ENCODE measurements at places on chromosomes 2 and 18.
A peak's percentile ranks its signal among the peaks of the same experiment; 100 is the strongest.

GRCh38 chr2:42193722-42194187 lies 24.6 kb downstream of the EML4 start:
- no peak for DNase-seq

DNA sequence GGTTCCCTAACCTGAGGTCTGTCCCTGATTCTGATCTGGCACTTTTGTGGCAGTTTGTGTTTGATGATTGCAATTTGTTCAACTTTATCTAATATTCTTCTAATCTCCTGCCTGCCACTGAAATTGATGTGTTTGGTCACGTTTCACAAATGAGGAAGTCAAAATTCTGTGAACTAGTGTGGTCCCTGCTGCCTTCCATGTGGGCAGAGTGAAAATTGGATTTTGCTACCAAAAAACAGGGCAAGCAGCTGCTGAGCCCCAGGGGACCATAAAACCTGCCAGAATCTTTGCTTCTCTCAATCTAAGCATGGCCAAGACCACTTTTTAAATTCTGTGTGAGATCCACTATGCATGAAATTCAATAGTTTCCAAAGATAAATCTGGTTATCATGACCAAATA lies 195.5 kb upstream of the CYRIA start:
- DNase-seq, result no peak

GRCh38 chr2:9813312-9814128 lies 29.8 kb upstream of the TAF1B start:
- peak; percentile 37 for DNase-seq

GRCh38 chr2:128494307-128494639 lies 175.6 kb upstream of the HS6ST1 start:
- DNase-seq, result no peak

GRCh38 chr2:63614983-63615945 lies 26.5 kb downstream of the MDH1 start:
- no peak for DNase-seq

GRCh38 chr2:217978536-217979150 lies 24.2 kb downstream of the TNS1 start:
- DNase-seq, result no peak

DNA sequence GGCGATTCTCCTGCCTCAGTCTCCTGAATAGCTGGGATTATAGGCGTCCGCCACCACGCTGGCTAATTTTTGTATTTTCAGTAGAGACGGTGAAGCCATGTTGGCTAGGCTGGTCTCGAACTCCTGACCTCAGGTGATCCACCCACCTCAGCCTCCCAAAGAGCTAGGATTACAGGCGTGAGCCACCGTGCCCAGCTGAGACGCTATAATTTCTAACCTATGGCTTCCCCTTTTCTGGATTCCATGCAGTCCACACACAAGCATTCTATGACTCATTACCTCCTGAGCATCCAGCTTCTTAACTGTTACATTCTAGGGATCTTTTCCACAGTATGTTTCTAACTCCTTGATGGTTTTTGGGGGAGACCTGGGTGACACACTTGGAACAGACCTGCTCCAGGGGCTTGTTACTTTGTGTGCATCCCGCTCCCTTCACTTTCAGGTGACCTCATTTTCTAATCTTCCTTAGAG lies 11.8 kb upstream of the KCMF1 start:
- no peak for DNase-seq

GRCh38 chr2:37635504-37636380 lies 35.7 kb downstream of the CDC42EP3 start:
- peak; percentile 78 for DNase-seq

GRCh38 chr2:178895872-178896271 lies 88.6 kb upstream of the TTN start:
- DNase-seq, result no peak

- DNase-seq, result no peak
Measured at GRCh38 chr18:47968006-47968676, 37.7 kb upstream of the SMAD2 start.

GRCh38 chr18:73790587-73790986 lies 357.0 kb downstream of the FBXO15 start:
- no peak for DNase-seq

DNA sequence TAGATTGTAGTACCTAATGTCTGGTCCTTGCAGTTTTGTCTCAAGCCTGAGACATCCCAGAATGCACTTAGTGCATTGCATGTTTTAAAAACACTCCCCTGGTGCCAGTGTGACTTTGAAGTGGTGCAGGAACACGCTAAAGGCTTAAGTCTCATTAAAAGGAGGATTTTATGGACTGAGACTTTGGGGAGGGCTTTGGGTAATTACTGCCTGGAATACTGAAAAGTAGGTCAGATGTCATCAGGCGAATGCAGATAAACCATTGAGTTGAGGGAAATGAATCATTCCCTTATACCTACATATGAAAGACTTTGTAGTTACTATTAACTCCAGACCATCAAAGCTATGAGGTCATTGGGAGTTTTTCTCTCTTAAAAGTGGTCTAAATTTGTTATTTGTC lies 3.0 kb upstream of the OSBPL1A start:
- no peak for DNase-seq

GRCh38 chr18:34548973-34549294 lies 161.2 kb upstream of the DTNA start:
- DNase-seq, result no peak

GRCh38 chr18:61528961-61529360 lies 195.7 kb downstream of the CDH20 start:
- DNase-seq, result no peak

DNA sequence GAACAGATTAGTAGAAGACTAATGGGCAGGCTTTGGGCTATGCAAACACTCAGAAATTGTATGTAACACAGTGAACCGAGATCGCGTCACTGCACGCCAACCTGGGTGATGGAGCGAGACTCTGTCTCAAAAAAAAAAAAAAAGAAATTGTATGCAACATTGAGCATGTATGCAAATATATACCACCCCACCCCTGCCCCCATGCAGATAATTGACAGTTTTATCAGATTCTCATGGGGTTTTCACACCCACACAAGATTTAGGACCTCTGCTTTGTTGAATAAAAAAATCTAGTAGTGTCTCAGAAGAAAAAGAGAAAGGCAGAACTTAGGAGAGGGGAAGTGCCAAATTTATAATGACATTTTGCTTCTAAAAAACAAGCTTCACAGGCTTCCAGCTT lies 131.6 kb upstream of the FN1 start:
- DNase-seq, result no peak

DNA sequence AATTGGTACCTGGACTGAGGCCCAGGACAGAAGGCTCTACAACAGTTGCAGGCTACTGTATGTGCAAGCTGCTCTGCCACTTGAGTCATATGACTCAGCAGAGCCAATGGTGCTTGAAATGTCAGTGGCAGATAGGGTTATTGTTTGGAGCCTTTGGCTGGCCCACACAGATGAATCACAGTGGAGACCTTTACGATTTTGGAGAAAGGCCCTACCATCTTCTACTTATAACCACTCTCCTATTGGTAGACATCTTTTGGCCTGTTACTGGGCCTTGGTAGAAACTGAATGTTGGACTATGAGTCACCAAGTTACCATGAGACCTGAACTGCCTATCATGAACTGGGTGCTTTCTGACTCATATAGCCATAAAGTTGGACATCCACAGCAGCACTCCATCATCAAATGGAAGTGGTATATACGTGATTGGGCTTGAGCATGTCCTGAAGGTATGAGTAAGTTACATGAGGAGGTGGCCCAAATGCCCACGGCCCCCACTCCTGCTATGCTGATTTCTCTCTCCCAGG lies 88.9 kb upstream of the NRXN1 start:
- DNase-seq, result no peak

DNA sequence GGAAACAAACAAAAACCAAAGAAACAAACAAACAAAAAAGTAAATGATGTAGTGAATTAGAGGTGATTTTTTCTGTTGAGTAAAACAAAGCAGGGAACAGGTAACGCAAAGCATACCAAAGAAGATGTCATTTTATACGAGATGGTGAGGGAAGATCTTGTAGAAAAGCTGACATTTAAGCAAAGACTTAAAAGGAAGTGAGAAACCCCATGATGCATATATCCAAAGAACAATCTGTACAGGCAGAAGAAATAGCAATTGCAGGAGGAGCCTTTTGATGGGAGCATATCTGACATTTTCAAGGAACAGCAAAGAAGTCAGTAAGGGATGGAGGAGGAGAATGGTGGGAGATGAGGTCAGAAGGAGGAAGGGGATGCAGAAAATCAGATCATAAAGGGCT lies 63.0 kb downstream of the KIDINS220 start:
- no peak for DNase-seq

- DNase-seq, result no peak
Measured at GRCh38 chr18:57542812-57543427, 43.6 kb downstream of the FECH start.

DNA sequence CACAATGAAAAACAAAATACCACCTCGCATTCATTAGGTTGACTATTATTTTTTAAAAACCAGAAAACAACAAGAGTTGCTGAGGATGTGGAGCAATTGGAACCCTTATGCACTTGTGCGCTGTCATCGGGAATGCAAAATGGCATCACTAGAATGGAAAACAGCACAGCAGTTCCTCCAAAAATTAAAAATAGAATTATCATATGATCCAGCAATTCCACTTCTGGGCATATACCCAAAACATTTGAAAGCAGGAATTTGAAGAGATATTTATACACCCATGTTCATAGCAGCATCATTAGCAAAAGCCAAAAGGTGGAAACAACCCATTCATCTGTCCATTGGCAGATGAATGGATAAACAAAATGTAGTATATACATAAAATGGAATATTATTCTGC lies 11.9 kb upstream of the NMUR1 start:
- DNase-seq, result no peak

DNA sequence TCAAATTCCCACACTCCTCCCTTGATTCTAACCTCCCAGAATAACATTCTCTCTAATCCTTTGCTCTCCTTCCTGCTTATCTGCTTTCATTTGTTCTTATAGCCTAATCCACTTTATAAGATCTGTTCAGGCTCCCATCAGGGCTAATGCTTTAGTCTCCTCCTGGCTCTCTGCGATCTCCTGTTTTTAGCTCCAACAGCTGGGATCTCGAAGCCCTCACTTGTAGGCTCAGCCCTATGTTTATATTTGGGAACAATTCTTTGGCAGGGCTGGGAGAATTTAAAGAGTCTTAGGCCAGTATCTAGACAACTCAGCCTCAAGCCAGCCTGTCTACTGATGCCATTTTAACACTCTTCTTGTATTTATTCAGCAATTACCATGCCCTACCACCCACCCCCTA lies 27.2 kb upstream of the RAPH1 start:
- no peak for DNase-seq

DNA sequence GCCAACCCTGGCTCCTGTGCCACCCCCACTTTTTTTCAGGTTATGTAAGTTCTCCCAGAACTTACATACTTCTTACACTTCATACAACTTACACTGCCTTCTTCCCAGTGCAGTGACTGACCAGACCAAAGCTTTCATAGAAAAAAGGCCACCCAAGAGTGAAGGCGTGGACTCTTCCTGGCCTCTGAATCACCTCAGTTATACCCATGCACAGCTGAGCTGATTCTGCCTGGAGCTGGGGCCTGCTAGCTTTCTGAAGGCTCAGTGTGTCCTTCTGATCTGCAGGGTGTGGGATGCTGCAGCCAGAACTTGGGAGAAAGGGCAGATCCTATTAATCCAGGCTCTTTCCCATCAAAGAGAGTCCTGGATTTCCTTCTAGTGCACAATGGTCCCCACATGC lies 216.1 kb downstream of the TTC32 start:
- no peak for DNase-seq

- no peak for DNase-seq
Measured at GRCh38 chr18:47582093-47582492, 330.6 kb upstream of the SKOR2 start.

- DNase-seq, result no peak
Measured at GRCh38 chr2:27502142-27502541, 5.5 kb downstream of the GCKR start.

- no peak for DNase-seq
Measured at GRCh38 chr18:3898861-3899613, 449.1 kb downstream of the TGIF1 start.

DNA sequence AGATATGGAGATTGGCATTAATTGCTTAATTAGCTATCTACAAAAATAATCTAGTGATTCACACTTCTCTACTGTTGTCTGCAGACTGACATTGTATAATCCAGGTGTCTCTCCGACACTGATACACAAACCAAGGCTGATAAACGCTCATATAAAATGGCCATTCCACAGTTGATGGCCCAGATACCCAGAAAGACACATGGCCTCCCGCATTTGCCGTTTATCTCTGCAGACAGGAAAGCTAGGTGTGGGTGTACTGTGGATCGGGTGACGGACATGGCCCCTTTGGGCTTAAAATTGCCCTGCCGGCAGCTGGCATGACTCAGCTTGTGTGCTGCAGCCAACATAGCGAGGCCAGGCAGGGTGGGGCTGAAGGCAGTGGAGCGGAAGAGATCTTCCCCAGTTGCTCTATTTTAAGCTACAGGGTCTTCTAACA lies 18.5 kb downstream of the PMAIP1 start:
- DNase-seq, result no peak

DNA sequence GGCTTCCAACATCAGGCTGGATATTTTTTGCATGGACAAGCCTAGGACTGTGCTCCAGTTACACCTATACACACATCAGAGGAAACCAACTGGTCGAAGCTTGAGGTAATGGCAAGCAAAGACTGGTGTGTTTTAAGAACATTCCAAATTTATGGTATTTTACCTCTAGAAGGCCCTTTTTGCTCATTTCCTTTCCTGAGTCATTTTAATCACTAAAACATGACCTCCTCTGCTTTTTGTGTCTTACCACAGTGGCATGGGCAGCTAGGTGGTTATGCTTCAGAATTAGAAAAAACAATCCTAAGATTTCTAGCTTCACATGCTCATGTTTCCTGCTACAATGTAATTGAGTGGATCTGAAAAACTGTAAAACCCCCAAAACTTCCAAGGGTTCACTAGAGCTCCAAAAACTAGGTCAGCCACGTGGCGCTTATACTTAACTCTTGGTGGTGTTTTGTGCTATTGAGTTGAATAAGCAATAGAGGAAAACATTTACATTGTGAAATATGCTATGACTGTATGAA lies 30.6 kb upstream of the CHRNA1 start:
- no peak for DNase-seq

DNA sequence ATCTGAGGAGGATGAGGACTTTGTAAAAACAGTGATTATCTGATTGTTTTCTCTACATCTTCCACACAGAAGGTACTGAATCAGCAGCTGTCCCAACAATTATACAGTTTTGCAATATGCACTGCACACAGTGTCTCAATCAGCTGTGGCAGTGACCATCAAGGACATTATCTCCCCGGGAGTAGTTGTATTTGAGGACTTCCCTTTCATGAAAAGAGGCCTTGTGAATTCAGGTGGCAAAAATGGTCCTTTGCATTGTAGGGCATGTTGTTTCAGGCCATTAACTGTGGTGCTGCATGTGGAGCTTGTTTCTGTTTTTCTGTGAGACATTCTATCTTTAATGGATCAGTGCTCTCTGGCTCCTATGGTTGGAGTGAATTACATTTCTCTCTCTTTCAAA lies 779.4 kb upstream of the FSHR start:
- no peak for DNase-seq

- no peak for DNase-seq
Measured at GRCh38 chr2:230640540-230641011, 72.1 kb upstream of the CAB39 start.

DNA sequence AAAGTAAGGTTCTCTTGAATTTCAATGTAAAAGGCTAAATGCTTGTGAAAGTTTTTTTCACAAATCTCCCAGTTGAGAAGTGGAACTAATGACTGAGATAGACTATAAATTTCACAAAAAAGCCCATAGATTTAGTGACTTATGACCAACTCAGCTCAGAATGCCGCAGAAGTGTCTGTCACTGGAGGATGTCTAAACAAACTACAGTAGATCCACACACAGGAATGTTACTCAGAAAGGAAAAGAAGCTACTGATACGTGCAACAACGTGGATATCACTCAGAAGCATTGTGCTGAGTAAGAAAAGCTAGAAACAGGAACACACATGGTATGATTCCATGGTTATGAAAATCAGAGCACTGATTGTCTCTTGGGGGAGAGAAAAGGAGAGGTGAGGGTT lies 151.9 kb downstream of the DOCK10 start:
- DNase-seq, result no peak

Measured in stimulated activated CD8-positive, alpha-beta memory T cell treated with anti-CD3 and anti-CD28 coated beads, Interleukin-15, amount 100 ng/mL, for 4 hours (primary cell).